NCI-H510A (cell line): ENCODE measurements at places on chromosomes 6 and 20.

- DNase-seq = peak; percentile 8
Observed at GRCh38 chr6:57021086-57021720, 25.3 kb upstream of the KIAA1586 start.

- no peak for DNase-seq
Observed at GRCh38 chr20:52780462-52780861, 191.7 kb upstream of the TSHZ2 start.

DNA sequence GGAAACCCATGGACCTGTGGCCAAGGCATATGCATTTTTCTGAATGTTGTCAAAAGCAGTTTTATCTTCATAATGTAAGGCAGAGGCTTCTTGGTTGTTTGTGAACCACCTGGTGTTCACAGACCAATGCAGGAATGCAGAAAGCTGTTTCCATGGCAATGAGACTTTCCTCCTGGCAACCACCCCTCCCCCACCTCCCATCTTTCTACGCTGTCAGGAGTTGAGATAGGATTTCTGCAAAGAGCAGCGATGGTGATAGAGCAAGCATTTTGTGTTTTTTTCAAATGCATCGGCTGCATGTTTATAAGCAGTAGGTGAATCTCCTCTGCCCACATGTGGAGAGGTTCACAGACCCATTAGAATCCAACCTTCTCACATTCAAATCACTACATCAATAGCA, 114.1 kb upstream of the SMLR1 start:
- no peak for DNase-seq

- DNase-seq = peak; percentile 3
Observed at GRCh38 chr6:127266892-127267645, 405 bp downstream of the RNF146 start.

DNA sequence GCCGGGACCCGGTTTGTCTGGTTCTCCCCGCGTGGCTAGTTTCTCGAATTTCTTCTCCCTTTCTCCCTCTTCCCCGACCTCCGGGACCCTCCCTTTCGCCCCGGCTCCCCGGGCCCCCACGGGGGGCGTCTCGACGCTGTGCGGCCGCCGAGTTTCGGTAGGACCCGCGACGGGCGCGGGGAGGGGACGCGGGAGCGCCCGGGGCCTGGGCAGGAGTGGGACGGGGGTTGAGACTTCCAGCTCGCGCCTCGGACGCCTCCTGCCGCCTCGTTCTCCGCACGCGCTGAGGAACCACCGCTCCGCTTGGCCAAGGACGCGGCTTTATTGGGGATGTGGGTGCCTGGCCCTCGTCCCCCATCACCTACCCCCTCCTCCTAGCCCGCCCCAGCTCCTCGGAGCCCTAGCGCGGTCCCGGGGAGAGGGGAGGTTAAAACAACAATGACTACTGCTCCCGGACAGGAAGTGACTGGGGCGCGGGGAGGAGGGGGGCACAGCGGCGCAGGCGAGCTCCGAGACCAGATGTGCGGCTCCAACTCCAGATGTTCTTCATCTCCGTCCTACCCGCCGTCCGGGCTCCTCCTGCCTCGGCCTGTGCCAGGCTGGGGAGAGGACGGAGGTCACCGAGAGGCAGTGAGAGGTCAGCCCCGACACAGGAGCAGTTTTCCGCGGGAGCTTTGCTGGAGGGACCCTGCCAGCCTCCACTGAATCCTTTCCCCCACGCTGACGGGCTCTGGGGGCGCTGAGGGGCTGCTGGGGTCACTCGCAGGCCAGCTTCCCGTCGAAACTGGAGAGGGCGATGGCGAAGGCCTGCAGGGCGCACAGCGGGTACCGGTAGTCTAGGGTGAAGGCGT, 917 bp upstream of the TEAD3 start:
- peak; percentile 66 for DNase-seq

- DNase-seq = no peak
Observed at GRCh38 chr6:108661430-108661829, 100.7 kb downstream of the FOXO3 start.

GRCh38 chr20:11851646-11852045, 66.0 kb upstream of the BTBD3 start:
- DNase-seq = no peak

DNA sequence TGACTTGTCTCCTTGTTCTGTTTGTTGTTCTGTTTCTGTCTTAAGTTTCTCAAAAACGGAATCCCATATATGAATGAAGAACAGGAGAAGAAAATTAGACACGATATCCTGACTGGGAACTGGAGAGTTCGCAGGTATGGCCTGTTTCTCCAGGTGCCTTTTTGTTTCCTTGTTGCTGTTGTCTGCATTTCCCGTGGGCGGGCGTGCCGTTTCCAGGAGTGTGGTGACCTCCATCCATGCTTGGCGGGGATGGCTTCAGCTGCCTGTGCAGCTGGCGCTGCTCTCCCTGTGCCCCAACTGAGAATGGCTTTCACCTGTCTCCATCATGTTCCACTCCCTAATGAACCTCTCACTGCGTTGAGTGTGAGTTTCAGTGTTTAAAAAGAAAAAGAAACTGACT, 4.4 kb downstream of the PNLDC1 start:
- DNase-seq = no peak

DNA sequence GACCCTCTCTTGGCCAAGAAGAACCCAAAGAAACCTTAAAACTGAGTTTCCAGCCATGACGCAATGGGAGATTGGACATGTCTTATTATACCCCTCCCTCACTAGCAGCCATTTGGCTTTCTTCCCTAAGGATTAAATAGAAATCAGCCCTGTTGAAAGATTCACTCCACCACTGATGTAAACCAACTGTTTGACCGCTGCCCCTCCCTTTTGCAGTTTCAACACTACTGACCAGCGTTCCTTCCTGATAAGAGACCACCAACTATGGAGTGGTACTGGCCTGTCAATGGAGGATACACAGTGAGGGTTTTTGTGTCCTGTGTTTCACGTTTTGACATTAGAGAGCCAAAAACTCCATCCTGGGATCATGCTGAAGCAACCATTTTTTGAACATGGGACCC, 53.2 kb upstream of the CD2AP start:
- no peak for DNase-seq

- no peak for DNase-seq
Observed at GRCh38 chr20:14418376-14418775, 81.0 kb upstream of the FLRT3 start.

GRCh38 chr20:36984257-36984638, 32.7 kb upstream of the SAMHD1 start:
- no peak for DNase-seq

DNA sequence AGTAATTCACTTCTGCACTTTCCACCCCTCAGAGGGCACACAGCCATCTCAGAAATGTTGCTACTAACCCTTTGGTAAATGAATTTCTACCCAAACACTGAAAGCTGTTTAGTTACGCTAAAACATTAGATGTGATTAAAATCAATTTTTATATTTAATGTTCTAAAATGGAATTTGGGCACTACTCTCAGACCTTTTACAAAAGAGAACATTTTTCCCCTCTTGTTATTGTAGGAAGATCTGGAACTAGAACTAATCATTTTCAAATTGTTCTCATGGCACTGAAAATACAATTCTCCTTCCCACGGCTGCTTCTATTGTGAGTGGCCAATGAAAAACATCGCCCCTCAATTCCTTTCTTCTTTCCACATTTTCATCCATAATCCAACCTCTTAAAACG, 627.4 kb downstream of the CDH26 start:
- no peak for DNase-seq

GRCh38 chr6:168200571-168201134, 118.9 kb downstream of the DACT2 start:
- no peak for DNase-seq

DNA sequence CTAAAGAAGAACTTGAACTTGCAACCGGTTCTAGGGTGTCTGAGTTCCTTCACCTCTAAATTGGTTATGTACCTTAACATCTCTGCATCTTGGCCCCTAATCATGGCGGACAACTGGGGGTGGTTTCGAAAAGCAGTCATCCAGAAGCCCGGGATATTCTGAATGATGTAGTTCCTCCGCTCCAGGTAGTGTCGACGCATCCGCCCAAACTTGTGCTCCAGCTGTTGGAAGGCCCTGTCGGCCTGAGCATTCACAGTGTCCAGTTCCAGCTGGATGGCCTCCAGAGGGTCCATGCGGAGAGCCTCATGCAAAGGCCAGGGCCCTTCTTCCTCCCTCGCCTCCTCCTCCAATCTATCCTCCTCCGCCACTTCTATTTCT, 887 bp downstream of the TSPYL1 start:
- DNase-seq = no peak

- no peak for DNase-seq
Observed at GRCh38 chr20:57711311-57711712, 1.5 kb upstream of the PMEPA1 start.

DNA sequence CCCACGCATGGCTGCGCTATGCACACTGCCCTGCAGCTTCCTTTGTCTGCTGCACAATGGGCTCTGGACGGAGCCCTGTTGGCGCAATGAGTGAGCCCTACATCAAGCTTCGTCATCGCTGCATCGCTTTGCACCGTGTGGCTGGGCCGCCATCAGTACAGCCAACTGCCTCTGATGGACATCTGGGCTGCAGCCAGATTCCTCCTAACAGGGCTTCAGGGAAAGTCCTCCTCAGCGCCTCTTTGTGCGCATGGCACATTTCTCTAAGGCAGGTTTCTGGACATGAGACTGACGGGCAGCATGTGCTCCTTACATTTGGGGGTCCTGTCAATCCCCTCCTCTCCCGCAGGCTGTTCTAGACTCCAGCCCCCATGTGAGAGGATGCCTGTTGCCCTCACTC, 29.7 kb upstream of the ANGPT4 start:
- DNase-seq = no peak

DNA sequence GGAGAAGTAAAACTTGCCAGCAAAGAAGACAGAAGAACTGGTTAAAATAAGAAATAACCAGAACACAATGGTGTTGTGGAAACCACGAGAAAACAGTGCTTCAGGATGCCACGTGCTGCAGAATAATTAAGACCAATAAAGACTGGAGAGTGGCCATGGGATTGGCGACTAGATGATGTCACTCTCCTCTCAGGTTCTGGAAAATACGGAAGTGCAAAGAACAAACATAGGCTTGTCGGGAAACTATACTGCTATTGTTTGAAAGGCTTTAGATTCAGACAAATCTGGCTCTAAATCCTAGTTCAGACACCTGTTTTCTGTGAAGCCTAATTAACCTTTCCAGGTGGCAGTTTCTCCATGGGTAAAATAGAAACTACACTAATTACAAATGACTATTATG, 138.4 kb upstream of the STXBP5 start:
- DNase-seq = no peak

DNA sequence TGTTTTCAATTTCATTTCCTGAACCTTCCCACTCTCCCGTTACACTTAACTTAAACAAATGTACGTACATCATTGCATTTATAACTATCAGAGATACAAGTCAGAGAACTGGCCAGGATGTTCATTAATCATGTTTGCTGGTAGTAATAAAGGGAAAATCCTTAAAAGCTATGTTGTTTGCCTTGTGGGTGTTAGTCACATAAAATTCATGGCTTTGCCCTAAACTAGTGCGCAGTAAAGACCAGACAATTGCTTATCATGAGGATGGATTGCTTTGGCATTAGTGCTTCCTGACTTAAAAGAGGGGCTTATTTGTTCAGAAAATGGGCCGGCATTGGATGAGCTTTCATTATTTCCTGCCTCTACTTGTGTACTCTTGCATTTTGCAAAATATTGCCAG, 1037.3 kb upstream of the FLRT3 start:
- no peak for DNase-seq

- DNase-seq = no peak
Observed at GRCh38 chr20:16096756-16097326, 476.4 kb downstream of the KIF16B start.

DNA sequence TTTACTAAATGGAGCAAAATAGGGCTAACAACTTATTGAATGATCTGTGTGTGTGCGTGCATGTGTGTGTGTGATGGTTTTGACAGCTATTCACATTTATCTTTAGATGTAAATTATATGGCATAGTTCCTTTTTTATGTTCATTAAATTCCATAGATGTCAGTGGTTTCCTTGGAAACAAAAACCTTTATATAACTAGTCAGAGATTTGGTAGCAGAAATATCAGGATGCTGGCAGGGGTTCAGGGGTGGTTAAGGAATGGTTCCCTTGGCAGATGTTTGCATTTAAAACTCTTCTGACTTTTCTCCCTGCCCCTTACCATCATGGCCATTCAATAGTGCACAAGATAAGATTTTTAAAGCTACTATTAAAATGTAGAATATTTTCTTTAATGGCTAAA, 256.6 kb downstream of the PLCB1 start:
- no peak for DNase-seq

- no peak for DNase-seq
Observed at GRCh38 chr6:12439296-12439695, 149.1 kb downstream of the EDN1 start.

DNA sequence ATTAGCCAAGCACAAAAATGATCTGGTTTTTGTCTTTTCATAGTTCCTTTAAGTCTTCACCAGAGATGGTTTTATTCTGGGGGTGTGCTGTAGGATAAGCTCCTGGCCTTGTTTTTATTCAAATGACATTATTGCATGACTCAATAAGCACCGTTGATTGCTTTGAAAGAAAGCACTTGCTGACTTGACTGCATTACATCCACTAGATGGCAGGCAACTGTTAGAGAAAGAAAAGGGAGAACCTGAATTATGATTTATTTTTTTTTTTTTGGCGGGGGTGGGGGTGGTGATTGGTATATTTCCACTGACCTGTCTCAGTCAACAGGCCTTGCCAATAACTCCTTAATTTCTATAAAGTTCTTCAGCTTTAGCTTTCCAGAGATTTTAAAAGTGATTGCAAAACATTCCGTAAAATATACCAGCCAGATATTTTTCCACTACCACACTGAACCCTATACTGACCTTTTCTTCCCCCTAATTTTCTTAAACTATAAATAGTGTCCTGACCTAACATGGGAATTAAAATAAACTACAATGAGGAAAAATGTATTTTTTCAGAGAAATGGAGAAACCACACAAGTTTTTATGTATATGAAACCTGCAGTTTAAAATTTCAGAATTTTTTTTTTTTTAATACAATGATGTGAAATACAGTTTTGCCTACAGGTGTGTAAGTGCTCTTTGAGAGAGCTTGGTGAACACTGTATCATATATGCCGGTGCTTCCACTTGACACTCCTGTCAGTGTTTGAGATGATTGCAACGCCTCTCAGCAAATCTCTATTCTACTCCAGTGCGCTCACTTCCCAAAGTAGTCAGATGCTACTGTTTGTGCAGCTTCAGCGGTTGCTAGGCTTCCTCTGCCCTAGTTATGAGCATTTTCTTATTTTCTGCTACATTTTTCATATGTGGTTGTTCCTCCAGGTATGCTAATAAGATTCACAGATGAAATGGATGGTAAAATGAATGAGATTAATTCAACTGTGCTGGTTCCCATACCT, 274.3 kb downstream of the CD109 start:
- DNase-seq = no peak

GRCh38 chr20:50613438-50614169, 77.7 kb downstream of the RIPOR3 start:
- DNase-seq = no peak

DNA sequence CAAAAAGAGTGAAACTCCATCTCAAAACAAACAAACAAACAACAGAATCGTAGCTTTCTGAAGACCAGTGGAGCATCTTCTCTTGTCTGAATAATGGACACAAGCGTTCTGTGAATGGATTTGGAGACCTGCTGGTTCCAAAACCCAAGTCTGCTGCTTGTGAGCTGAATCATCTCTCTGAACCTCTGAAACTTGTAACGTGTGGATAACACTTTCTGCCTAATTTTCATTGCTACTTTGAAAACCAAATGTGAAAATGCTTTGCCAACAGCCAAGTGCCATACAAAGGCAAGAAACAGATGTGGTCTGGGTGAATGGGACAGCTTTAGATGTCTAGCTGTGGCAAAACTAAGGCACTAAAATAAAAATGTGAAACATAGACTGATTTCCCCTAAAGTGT, 44.3 kb downstream of the PHACTR1 start:
- no peak for DNase-seq

GRCh38 chr20:46900086-46900485, 5.4 kb downstream of the EYA2 start:
- DNase-seq = no peak
